ENCODE measurements at places on chromosomes 11 and 22. TPM values are rescaled to one million over a fixed set of nuclear protein-coding genes. Genes with fewer than 3 reads are reported as not detected.

INS gene
- total RNA-seq: not detected

TSSK2 gene
- total RNA-seq: not detected

ST14 gene
- 139 TPM for total RNA-seq

GLB1L2 gene
- 10.0 TPM for total RNA-seq

CWC15 gene
- total RNA-seq: 61.7 TPM

FAM111B gene
- total RNA-seq: 2.2 TPM

MS4A12 gene
- not detected for total RNA-seq

MMP1 gene
- 0.82 TPM for total RNA-seq

GAB4 gene
- total RNA-seq: not detected

MS4A6E gene
- 0.38 TPM for total RNA-seq

CHST1 gene
- total RNA-seq: 2.8 TPM

DGCR6L gene
- total RNA-seq: 35.3 TPM

RCN1 gene
- total RNA-seq: 82.0 TPM

GGT5 gene
- 103 TPM for total RNA-seq

ART1 gene
- 0.31 TPM for total RNA-seq

RIC3 gene
- total RNA-seq: 30.7 TPM
